ENCODE measurements at places on chromosomes 13 and 19.

GRCh38 chr19:17205237-17206140, 9.7 kb upstream of the USE1 start:
- no peak for DNase-seq

DNA sequence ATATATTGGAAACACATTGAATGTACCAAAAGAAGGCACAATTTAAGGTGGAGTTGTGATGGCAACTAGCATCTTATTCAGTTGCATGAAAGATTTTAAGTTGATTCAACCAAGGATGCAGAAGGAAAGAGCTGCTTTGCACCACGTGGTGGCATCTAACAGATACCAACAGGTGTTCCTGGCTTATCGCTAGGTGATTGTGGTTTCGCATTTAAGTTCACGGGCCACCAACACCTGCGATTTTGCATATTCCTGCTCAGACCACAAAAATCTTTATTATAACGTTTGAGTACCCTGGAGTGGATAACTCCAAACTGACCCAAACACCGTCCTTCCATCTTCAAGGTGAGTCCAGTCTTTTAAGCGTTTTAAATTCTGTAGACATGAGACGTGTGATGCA, 45.3 kb downstream of the RGCC start:
- DNase-seq = no peak

GRCh38 chr13:104534847-104535246, 1468.6 kb upstream of the SLC10A2 start:
- no peak for DNase-seq

GRCh38 chr13:113562085-113562749, 22.3 kb upstream of the TFDP1 start:
- DNase-seq = no peak

DNA sequence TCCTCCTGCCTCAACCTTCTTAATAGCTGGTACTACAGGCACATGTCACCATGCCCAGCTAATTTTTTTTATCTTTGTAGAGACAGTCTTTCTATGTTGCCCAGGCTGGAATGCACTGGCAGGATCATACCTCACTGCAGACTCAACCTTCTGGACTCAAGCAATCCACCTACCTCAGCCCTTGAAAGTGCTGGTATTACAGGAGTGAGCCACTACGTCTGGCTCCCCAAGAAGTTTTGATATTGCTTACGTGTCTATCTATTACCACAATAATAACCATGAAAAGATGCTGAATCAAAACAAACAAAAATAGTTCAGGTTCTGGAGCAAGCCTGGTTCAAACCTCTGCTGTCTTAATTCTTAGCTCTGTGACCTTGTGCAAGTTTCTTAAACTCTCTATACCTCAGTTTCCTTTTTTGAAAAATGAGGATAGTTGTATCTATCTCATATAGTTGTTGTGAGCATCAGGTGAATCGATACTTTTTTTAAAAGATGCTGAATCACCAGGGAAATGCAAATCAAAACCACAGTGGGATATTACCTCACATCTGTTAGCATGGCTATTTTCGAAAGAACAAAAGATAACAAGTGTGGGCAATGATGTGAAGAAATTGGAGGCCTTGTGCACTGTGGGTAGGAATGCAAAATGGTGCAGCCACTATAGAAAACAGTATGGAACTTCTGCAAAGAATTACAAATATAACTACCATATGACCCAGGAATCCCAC, 19.0 kb upstream of the LEUTX start:
- DNase-seq = no peak

DNA sequence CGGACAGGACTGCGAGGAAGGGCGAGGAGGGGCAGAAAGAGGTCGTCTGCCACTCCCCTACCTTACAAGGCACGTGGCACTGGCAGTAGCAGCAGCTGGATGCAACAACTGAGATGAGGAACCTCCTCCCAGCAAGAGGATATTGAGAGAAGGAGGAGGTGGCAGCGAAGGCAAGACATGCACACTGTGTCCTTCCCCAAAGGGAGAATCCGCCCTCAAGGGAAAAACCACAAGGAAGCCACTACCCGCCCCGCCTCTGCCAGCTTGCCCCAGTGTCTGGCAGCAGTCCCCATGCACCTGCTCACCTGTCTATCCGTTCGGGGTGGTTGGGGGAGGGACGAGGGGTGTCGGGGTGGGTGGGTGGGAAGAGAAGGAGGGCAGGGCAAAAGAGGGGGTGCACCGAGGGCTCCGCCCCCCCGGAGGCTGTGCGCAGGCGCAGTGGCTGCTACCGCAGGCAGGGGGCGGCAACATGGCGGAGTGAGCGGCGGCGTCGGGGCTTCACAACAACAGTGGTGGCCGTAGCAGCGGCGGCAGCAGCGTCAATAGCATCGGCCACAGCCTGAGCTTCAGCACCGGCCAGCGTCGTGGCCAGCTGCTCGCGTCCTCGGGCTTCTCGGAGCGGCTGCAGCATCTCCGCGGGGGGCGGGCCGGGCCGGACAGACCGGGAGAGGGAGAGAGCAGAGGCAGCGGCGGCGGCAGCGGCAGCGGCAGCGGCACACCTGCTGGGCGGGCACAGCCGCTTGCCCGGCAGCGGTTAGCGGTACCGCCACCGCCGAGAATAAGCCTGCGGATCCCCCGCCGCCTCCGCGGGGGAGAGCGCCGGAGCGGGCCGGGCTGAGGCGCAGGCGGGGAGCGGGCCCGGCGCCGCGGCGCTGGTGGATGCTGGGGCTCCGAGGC, at the start of gene NBEA:
NBEA (plus strand) TSS at position 436 of the 897 bp plus-strand sequence. CDS start 551 bp downstream, outside the sequence.
- peak; percentile 35 for DNase-seq

GRCh38 chr13:37981932-37982331, 112.4 kb upstream of the TRPC4 start:
- DNase-seq = no peak

DNA sequence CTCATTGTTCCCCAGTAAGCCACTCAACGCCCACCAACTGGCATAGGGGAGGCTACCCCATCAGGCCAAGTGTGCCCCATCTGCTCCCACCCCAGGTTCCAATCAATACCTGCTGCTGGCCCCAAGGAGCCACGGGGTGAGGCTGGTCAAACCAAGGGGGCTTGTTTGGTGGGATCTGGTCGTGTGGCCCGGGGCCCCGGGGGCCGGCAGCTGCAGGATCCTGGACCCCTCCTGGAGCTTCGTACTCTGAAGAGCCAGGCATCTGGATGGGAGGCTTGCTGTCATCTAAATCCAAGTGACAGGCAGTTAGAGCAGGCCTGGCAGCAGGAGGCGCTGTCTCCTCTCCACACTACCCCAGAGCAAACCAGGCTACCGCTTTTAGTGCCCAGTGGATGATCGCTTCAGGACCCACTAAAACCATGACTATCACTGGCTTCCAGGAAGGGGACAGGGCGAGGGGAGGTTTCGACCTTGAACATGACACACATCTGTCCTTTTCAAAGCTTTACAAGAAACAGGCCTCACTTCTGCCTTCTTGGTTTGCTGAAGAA, 14.2 kb downstream of the CHERP start:
- DNase-seq = peak; percentile 11

DNA sequence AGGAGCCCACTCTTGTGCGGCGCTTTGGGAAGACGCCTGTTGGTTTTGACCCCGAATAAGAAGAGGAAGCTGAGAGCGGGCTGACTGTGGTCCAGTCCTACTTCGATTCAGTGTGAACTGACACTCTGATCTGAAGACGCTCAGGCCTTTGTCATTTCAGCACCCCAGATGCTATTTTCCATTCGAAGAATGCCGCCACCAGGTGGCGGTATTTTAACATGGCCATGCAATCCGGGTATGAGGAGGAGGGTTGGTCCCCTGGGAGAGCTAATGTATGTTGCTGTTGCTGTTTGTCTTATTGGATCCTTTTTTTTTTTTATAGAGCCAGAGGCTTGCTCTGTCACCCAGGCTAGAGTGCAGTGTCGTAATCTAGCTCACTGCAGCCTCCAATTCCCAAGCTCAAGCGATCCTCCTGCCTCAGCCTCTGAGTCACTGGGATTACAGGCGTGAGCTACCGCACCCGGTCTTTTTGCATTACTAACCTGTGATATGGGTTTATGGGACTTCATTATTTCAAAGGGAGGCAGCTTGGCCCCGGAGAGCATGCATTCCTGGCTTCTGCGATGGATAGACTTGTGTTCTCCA, 803 bp upstream of the TIMM44 start:
- peak; percentile 65 for DNase-seq

- DNase-seq = no peak
These were observed 1124.2 kb downstream of the SLITRK1 start for GRCh38 chr13:82758044-82758443.

DNA sequence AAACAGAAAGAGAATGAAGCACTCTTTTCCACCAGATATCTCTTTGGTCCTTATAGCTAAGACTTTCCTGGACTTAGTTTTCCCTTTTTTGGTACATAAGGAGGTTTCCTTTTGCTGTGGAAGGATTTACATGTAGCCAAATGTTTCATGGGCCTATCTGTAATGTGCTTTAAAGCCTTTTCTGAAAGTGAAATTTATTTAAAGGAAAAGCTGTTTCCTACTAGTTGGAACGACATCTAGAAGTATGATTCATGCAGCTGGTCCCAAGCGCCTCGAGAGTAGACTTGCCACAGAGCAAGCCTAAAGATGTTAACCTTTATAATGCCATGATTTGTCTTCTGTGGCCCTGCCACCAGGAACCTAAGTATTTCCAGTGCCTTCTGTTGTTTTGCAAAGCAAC, 390.3 kb downstream of the DLEU7 start:
- DNase-seq = no peak

DNA sequence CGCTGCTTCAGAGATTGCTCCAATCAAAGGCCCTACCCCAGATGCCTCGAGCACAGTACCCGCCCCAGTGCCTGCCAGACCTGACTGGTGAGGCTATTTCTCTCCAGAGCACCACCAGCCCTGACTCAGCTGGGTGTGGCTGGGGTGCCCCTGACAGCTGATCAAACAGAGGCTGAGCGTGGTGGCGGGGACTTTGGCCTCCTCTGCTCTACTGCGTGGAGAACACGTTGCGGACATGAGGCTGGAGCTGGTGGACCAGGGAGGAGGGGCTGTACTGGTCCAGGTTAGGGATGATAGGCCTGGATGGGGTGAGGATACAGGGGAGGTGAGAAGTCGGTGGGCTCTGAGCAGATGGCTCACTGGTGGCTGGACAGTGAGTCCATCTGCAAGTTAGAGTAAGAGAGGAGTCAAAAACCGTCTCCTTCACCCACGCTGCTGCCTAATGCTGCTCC, 3.5 kb upstream of the DOCK6 start:
- DNase-seq = no peak

- DNase-seq = no peak
These were observed 44.3 kb upstream of the TEX29 start for GRCh38 chr13:111275995-111276618.

GRCh38 chr19:56167064-56167578, 8.7 kb upstream of the GALP start:
- no peak for DNase-seq

DNA sequence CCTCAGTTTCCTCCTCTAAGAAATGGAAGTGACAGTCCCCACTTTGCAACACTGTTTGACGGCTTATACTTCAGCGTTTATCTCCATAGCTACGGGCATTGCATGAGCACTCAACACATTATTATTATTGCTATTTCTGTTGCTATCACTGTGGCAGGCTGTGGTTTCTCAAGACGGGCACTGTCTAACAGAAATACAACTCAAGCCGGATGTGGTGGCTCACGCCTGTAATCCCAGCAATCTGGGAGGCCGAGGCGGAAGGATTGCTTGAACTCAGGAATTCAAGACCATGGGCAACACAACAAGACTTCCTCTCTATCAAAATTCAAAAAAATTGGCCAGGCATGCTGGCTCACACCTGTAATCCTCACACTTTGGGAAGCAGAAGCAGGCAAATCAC, 4.9 kb upstream of the ZSWIM4 start:
- DNase-seq = peak; percentile 20

- no peak for DNase-seq
These were observed 752.5 kb upstream of the SGCG start for GRCh38 chr13:22428188-22428828.

DNA sequence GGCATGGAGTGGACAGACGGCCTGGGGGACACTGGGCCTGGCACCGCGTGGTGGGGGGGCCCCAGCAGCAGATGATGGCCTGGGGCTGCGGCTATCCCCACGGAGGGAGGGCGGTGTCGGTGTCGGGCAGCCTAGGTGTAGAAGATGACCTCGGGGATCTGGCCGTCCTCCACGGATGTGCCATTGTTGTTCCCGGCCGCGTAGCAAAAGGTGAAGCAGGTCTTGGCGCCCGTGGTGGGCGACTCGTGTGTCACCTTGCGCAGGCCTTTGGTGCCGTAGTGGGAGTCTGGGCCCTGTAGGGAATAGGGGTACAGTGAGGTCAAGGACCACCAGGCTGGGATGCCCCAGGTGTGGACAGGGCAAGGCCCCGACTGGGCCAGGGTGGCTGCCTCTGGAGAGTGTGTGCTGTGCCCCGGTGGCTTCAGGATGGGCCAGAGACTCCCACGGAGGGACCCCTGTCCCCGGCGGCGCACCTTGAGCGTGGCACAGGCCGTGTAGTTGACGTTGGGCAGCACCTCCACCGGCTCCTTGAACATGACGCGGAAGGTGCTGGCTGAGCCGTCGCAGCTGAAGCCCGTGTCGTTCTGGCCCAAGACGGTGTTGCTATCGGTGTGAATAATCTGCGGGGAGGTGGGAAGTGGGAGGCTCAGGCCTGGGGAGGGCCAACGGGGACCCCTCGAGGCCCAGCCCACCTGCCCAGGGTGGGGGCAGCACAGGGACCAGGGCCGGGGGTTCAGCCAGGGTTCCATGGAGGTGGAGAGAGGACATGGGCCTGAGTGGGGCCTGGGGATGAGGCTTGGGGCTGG, 29.0 kb downstream of the BTBD2 start:
- no peak for DNase-seq

- no peak for DNase-seq
These were observed 34.2 kb downstream of the RUBCNL start for GRCh38 chr13:46352805-46353204.

DNA sequence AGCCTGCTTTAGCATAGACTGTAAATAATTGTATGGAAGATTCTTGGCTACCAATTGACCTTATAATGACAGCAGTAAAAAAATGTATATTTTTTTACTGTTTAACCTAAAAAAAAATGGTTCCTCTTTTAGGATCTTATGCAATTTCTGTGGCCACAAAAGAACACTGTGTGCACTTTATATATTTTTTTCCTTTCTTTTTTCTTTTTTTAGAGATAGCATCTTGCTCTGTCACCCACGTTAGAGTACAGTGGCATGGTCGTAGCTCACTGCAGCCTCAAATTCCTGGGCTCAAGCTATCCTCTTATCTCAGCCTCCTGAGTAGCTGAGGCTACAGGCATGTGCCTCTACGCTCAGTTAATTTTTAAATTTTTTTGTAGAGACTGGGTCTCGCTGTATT, 6.1 kb downstream of the FLT3 start:
- DNase-seq = no peak
